ENCODE measurements at places on chromosomes 11 and 22.

GRCh38 chr11:66937193-66937733, 20.9 kb downstream of the PC start:
- no peak for DNase-seq

DNA sequence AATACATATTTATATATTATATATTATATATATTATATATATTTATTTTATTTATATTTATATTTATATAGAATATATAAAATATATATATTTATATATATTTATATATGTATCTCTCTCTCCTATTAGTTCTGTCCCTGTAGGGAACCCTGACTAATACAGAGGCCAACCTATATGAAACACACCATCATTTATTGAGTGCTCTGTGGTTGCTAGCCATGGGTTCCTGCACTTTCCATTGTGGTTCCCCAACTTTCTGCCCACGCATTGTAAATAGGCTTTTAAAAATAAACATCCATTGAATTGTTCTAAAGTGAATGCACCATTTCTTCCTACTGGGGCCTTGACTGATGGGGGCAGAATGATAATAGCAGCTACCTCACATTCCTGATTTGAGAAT, 93.8 kb upstream of the SESN3 start:
- DNase-seq, result no peak

DNA sequence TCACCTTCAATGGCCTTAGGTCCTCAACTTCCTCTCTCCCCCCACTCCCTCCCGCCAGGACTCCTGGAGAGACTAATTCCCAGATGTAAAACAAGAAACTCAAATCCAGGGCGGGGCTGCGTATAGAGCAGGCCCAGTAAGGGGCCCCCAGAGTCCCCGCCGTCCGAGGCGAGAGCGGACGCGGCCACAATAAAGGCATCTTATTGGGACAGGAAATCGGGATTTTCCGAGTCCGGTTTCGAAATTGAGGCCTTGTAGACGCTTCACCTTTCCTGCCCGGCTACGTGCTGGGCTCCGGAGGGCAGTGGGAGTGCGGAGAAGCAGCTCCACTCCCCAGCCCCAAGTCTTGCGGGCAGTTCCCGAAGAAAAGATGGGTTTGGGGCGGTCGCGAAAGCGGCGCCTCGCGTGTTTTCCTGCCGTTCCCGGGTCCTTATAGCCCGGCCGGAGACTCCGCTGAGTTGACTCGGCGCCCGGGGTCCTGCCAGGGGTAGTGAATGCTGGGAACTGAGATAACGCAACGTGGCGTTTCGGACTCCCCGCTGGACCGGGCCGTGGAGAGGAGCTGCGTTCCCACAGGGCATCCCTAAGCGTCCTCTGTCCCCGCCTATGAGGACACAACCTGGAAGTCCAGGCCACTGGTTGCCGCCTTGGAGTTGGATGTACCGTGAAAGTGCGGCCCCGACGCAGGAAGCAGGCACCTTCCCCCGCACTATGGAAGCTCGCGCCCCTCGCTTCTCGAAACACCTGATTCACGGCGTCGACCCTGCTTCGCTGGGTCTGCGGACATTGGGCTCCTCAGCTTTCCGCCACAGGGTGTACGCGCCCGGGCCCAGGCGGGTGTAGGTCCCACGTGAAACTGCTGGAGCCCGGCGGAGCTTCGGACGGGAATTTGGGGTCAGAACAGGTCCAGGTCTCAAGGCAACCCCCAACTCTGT, 4.8 kb upstream of the CHRM1 start:
- no peak for DNase-seq

- peak; percentile 57 for DNase-seq
Measured at GRCh38 chr11:13238879-13239514, 38.6 kb upstream of the BMAL1 start.

DNA sequence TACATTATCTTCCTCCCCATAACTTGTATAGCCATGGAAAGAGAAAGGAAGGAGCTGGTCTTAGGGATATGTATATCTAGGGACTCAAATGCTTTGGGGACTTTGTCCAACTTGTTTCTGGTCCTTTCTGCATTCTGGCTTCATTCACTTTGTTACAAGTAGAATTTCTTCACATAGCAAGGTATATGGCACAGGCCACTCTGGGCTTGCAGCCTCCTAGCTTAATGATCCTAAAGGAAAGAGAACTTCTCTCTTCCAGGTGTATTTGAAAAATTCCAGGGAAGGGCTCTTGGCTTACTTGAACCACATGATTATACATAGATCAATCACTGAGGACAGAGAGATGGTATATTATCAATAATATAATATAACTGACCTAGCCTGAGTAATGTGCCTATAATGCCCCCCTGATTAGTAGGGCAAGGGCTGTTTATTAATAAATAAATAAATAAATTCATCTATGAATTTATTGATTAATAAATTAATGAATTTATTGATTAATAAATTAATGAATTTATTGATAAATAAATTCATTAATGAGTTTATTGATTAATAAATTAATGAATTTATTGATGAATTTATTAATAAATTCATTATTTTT, 48.2 kb upstream of the CEP295 start:
- DNase-seq, result no peak

- DNase-seq, result no peak
Measured at GRCh38 chr22:19361501-19362103, 69.9 kb downstream of the HIRA start.

DNA sequence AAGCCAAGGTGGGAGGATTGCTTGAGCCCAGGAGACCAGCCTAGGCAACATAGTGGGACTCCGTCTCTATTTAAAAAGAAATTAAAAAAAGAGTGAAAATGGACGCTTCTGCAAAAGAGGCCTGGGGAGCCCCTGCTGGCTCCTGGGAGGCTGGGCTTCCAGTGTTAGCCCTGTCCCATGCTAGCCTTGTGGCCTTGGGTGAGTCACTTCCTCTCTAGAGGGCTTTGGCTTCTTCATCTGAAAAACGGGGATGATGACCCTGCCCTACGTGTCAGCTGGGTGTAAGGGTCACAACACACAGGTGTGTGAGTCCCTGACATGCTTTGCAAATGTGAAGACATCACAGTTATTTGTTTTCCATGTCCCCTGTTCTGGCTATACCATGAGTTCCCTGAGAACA, 32.8 kb downstream of the FAM227A start:
- no peak for DNase-seq

- DNase-seq, result no peak
Measured at GRCh38 chr11:80241766-80242165, 800.9 kb upstream of the TENM4 start.

GRCh38 chr11:126628790-126629621, 273.5 kb downstream of the ST3GAL4 start:
- DNase-seq, result no peak

DNA sequence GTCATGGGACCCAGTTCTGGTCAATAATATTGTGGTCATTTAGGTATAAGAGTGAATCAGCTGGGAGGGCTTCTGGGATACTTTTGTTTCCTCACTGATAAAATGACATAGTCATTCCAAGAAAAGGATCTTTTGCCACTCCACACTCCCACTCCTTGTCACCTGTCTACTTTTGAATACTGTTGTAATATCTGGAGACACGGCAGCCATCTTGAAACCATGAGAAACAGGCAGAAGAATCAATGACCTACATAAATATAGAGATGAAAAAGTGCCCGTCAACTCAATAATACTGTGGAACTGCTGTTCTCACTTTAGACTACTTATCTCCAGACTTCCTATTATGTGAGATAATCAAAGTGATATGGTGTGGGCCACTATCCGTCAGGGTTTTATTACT, 154.2 kb downstream of the CCDC34 start:
- no peak for DNase-seq

DNA sequence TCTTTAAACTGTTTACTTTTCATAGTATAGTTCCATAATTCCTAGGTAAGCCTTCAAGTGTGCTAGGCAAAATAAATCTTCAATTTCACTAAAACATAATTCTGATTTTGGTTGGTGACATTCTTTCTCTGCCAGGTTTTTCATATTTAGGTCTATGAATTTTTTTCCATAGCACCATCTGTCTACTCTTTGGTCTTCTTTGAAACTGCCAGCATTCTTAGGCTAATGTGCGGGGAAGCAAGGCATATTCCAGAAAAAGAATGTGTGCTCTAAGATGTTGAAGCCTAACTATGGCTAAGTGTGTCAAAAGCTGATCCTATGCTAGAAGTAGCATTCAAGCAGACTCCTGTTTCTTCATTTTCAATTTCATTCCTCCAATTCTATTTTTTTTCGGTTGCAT, 213.9 kb upstream of the C11orf87 start:
- no peak for DNase-seq

- peak; percentile 65 for DNase-seq
Measured at GRCh38 chr11:34358258-34358727, 483 bp upstream of the ABTB2 start.

GRCh38 chr22:48371391-48371790, 1456.3 kb downstream of the BRD1 start:
- no peak for DNase-seq

- DNase-seq, result no peak
Measured at GRCh38 chr22:44407987-44408828, 89.8 kb downstream of the RTL6 start.

DNA sequence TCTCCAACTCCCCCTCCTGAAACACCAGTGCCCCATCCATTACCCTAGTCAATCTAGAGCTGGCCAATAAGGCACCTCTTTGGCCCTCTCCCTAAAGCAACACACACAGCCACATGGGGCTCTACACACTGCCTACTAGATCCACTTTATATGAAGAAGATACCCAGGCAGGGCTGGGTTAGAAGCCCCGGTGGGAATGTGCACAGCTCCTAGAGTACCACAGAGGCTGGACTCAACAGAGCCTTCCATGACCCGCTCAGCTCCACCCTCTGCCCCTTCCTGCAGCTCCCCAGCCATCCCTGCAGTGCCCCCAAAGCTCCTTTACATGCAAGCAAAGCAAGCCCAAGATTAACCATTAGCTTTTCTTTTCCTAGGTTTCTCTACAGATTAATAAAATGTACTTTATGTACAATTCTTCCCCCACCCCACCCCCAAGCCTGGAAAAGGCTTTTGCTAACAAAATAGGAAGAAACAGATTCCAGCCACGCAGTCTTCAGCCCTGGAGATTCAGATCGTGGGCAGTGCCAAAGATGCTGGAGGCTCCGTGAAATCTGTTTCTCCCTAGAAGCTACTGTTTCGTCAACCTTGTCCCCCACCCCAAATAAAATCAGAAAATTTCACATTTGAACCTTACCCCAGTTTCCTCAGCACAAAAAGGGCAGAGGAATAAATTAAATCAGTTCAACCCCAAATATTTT, 51.8 kb downstream of the IGSF9B start:
- DNase-seq, result no peak

DNA sequence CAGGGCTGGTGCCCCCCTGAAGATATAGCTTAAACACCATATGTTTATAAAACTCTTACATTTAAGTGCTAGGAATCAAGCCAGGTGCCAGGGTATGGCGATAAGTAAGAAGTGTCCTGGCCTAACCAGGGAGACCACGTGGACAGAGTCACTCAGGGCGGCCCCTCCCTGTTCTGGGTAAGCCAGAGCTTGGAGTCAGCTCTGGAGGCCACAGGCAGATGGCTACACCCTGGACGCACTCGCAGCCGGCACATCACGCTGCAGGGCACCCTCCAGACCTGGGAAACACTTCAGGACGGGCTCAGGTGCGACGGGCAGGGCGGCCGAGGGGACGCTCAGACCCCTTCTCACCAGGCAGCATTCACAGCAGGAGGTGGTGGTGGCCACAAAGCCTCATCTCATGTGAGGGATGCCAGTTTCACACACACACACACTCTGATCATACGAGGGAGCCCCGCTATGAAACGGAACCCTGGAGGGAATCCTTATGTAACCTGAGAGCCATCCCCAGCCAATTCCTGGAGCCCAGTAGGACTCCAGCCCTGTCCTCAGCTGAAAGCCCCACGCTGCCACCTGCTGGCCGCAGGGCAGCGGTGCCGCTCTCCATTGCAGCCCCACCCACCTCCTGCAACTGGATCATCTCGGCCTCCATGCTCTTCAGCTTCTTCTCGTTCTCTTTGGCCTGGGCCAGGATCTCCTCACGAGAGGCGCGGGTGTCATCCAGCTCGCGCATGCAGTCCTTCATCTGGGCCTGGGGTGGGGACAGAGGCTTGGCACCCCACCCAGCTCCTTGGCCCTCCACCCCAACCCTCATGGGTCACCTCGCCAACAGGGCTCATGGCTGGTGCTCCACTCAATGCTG, 33.4 kb downstream of the APOL1 start:
- peak; percentile 18 for DNase-seq

DNA sequence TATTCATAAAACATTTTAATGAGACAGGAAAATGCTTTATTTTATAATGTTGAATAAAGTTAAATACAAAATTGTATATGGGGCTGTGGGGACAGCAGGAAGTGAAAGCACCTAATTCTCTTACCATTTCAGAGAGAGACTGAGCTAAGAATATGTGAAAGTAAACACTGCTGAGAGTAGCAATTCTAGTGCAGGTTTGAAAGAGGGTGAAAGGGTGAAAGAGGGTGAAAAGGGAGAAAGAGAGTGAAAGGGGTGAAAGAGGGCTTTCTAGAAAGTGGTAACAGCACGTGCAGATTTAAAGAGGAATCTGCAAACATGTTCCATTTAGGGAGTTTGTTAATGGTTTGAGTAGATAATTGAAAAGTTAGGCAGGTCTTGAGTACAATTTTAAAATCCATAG, 652.0 kb upstream of the CCDC90B start:
- DNase-seq, result no peak

- DNase-seq, result no peak
Measured at GRCh38 chr11:111105566-111105965, 140.0 kb upstream of the POU2AF2 start.

- DNase-seq, result no peak
Measured at GRCh38 chr11:88482871-88483301, 145.3 kb upstream of the CTSC start.

GRCh38 chr11:69122630-69123431, 32.9 kb upstream of the SMIM38 start:
- peak; percentile 92 for DNase-seq

DNA sequence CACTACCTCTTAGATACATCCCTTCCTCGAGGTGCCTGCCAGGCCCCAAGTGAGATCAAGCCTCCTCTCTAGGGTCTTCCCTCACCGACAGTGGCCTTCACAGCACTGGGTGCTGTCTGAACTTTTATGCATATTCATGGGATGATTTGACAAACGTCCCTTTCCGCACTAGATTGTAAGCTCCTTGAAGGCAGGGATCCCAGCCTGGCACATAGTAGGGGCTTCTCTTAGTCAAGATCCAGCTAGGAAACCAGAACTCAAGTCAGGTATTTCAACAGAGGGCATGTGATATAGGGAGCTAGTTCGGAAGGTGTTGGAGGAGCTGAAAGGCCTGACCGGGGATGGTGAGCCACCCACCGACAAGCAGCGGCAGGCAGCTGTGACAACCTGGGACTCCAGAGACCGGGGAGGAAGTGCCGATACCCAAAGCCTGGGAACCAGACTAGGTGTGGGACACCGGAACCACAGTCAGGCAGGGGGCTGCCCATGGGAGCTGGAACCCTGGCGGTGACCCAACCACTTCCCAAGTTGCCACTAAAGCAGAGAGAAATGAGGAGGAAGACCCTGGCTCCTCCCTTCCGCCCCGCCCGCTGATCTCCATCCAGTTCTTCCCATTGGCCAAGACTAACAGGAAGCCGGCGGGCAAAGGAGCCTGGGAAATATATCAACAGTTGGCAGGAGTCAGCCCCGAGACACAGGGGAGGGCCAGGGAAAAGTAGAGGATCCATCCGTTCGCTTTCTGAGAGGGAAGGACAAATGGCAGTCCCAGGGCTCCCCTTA, 39.8 kb upstream of the CD82 start:
- no peak for DNase-seq

- DNase-seq, result no peak
Measured at GRCh38 chr22:18088825-18089568, 11.2 kb downstream of the PEX26 start.

- DNase-seq, result no peak
Measured at GRCh38 chr11:5604896-5605295, 8.5 kb downstream of the TRIM6 start.
